ENCODE measurements at places on chromosomes 1 and 21.

GRCh38 chr1:161953256-161953920 is 70.3 kb downstream of the OLFML2B start:
- no peak for DNase-seq

DNA sequence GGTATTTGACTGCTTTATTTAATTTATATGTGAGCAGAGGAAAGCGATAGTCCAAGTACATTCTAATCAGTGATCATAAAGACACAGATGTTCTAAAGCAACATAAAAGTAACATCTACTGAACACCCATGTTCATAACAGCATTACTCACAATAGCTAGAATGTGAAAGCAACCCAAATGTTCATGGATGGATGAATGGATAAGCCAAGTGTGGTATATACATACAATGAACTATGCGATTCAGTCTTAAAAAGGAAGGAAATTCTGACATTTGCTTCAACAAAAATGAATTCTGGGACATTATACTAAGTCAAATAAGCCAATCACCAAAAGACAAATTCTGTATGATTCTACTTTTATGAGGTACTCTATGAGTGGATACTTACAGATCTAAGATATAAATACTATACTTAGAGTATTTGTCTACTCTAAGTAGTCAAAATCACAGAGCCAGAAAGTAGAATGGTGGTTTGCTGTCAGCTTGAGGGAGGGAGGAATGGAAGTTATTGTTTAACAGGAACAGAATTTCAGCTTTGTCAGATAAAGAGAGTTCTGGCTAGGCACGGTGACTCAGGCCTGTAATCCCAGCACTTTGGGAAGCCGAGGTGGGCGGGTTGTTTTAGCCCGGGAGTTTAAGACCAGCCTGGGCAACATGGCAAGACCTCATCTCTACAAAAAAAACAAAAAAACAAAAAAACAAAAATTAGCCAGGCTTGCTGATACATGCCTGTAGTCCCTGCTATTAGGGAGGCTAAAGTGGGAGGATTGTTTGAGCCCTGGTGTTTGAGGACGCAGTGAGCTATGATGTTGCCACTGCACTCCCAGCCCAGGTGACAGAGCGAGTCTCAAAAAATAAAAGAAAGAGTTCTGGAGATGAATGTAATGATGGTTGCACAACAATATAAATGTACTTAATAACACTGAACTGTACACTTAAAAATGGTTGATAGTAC is 79.7 kb upstream of the ARHGAP29 start:
- DNase-seq, result no peak

- DNase-seq, result no peak
Measured at GRCh38 chr1:240122639-240123613, 31.2 kb downstream of the FMN2 start.

- DNase-seq, result no peak
Measured at GRCh38 chr1:21319447-21320407, 29.5 kb upstream of the ECE1 start.

DNA sequence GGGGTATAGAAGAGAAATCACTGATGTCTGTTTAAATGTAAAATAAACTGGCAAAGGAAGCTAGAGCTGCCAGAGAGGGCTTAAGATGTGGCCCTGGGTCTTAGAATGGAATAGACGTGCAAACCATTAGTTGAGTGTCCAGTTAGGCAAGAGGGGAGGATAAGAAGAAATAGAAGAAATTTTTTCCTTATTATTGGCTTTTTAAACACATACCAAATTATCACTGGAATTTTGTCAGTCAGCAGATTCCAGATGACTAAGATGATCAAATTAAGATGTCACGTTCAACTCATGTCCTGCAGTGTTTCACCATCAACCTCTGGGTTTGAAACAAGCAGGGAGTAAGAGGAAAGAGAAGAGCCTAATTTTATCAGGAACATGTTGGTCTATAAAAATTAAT is 71.6 kb upstream of the C1orf21 start:
- no peak for DNase-seq

DNA sequence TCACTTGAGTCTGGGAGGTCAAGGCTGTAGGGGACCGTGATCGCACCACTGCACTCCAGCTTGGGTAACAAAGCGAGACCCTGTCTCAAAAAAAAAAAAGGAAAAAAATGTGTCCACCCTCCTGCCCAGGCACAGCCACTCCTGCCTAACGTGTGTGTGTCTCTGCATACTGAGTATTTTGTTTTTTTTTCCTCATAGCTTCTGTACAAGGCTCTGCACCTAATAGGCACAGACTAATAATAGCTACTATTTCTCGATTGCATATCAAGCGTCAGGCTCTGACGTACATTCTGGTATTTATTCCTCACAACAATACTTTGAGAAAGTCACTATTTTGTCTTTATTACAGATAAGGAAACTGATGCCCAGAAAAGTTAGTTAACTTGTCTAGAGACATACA is 5.0 kb downstream of the PTGFRN start:
- no peak for DNase-seq

DNA sequence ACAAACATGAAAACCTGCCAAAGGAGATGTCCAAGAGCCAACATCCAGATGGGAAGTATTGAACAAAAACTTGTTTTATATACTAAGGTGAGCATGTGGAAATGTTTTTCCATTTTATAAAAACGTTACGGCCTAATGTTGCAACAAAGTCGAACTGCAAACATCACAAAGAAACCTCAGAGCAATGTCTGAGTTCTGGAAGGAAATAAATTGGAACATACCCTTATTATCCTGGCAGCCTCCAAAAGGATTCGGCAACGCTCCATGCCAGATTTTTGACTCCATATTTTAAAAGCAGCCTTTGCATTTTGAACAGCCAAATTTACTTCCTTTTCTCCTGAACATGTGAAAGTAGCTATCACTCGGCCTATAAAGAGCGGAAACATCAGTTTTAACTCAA is 3.3 kb downstream of the ALDH9A1 start:
- no peak for DNase-seq

- DNase-seq, result no peak
Measured at GRCh38 chr1:115453666-115454065, 115.6 kb upstream of the NGF start.

- DNase-seq, result peak; percentile 50
Measured at GRCh38 chr1:109498161-109498801, 4.4 kb downstream of the CYB561D1 start.

DNA sequence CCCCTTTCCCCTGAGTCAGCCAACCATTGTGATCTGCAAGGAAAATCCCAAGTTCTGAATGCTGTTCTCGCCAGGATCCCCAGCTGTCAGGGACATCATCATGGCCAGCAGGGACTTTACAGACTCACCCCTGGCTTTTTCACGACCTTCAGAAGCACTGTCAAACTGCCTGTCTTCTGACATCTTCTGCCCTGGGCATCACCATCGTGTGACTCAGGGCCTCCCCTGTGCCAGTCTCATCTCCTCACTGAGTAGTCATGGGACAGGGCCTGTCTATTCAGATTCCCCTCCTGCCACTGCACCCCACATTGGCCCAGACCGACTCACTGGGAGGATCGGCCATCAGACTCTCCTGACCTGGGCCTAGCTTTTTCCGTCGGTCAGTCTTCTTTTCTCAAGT is 72.5 kb upstream of the VAMP3 start:
- DNase-seq, result no peak

- no peak for DNase-seq
Measured at GRCh38 chr21:43598416-43599120, 60.7 kb downstream of the HSF2BP start.
